ENCODE measurements at places on chromosomes 2 and 18.

DNA sequence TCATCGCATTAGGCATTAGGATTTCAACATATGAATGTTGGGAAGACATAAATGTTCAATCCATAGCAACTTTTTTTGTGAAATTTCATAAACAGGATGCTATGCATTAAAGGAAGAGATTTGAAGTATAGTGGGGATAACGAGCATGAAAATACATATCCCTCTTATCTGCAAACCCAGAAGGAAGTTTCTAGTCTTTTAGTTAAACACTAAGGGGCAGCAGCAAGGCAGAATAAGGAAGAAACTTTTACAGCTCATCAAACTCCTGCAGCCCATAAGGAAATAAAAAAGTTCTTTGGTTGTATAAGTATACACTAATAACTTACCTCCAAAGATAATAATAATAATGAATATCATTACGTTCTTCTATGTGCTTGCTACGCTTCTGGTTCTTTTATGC lies 81.5 kb downstream of the CD226 start:
- DNase-seq: no peak

- no peak for DNase-seq
Observed at GRCh38 chr2:221662689-221663391, 90.7 kb upstream of the EPHA4 start.

GRCh38 chr2:187274146-187274545 lies 173.9 kb downstream of the CALCRL start:
- DNase-seq: no peak

GRCh38 chr2:142870526-142870925 lies 6.9 kb upstream of the KYNU start:
- DNase-seq: no peak

DNA sequence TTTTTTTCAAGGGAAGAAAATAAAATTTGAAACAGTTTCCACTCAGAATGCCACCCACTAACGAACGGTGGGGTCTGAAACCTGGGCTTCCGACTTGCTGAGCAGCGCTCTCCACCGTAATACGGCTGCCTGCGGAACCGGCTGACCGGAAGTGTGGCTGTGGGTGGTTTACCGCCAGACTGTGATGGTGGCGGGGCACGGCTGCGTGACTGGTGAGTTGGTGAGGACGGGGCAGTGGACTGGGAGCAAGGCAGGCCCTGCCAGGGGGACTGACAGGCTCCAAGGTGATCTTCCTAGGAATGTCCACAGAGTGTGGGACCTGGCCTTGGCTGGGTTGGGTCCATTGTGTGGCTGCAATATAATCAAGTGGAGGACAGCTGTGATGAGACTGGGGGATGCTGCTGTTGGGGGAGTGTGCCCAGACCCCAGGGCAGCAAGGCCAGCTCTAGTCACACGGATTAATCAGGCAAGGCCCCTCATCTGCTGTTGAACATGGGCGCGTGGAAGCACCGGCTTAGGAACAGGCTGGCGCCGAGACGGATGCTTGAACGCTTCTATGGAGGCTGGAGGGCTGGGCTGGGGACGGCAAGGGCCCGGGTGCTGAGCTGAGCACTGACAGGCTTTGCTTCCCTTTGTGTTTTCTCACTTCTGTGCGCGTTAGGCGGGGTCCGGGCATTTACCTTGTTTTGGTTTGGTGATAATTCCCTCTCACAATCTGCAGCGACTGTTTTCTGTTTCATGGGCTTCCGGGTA lies 357.7 kb upstream of the SPRED2 start:
- no peak for DNase-seq

- no peak for DNase-seq
Observed at GRCh38 chr2:126909366-126909765, 10.7 kb downstream of the TEX51 start.

GRCh38 chr2:7432436-7432835 lies 515.2 kb downstream of the RNF144A start:
- DNase-seq: no peak

DNA sequence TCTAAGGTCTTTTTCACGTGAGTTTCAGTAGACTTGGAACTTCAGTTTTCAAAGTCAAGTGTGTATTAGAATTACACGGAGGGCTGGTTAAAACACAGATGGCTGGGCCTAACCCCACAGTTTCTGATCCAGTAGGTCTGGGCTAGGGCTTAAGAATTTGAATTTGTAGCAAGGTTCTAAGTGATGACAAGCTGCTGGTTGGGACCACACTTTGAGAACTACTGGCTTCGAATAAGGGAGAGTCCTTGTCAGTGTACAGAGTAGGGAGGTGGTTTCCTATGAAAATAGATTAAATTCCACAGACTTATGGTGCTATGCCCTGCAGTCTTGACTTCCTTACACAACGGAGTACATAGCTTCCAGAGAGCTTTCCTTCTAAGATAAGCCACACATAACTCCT lies 4.5 kb downstream of the RHOB start:
- DNase-seq: no peak

DNA sequence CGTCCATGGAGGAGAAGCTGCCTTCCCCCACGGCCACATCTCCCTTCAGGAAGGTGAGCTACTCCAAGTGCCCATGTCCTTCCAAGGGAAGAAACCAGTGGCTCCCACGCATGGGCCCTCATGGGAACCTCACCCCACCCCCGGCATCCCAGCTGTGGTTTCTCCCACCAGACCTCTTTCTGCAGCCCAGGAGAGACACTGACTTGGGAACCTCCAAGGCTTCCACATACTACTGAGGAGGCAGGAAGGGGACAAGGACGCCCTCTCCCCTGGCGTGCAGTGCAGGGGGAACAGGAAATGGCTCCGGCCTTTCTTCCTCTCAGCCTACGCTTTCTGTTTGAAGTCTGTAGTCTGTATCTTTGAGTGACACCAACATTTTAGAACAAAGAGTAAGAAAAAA lies 104.5 kb upstream of the EPC2 start:
- no peak for DNase-seq

DNA sequence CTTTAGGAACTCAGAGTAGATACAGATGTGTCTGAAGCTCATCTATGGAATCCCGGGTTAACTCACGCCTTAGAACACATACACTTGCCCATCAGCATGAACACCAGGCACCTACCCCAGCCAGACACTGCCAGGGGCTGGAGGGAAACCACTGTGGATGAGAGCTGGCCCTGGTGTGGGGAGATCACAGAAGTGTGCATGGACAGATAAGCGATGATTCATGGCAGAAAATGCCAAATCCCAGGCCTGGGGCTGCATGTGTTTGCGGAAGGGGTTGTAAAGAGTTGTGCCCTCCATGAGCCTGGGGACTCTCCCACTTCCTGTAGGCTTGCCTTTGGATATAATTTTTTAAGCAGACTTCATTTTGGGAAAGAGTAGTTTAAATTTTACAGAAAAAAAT lies 193.4 kb downstream of the FHOD3 start:
- DNase-seq: no peak

DNA sequence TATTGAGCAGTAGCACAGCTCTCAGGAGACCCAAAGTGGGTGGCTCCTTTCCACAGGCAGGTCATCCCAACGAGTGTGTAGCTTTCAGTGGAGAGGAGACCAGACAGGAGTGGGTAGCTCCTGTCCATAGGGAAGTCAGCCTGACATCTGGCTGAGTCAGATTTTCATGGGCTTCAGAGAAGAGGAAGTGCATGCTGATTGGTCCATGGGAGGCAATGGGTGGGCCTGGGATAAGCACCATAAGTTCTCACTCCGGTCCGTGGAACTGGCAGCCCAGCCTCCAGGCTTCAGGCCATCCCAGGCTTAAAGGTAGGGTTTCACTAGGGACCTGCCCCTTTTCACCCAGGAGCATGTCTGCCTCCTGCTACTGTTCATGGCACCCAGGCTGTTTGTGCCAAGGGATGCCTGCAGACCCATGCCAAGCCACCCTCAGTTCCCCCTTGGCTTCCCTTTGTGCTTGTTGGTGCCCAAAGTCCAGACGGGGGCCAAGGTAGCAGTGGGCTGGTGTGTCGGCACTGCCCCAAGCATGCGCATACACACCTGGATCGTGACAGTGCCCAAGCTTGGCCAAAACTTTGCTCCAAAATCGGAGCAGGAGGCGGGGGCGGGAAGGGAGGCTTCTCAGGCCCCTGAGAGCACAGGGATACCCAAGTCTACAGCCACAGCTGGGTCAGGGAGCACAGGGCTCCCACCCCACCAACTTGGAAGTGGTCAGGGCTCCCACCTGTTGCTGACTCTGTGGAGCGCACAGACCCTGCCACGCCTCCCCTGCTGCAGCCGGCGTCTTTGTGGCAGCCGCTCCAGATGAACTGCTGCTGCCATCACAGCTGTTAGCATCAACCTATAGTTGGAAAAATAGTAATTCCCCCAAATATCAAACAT lies 26.4 kb downstream of the MARCHF7 start:
- no peak for DNase-seq

- DNase-seq: no peak
Observed at GRCh38 chr2:11758647-11759046, 12.2 kb downstream of the LPIN1 start.

DNA sequence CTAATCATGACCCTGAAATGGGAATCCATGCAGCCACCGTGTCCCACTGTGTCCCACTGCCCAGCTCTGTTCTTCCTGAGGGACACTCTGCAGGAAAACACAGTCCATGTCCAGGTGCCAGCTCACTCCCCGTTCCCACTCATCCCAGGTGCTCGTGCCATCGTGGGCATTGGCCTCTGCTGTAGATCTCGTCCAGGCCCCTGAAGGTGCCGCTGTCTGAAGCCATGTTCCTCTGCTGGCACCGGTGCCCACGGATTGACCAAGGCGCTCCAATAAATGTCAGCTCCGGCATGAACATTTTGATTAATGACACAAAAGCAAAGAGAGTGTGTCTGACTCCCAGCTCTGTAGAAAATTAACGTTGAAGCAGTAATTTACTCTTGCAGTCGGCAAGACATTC lies 280.1 kb upstream of the SALL3 start:
- no peak for DNase-seq

GRCh38 chr18:24127735-24128134 lies 11.1 kb upstream of the CABYR start:
- no peak for DNase-seq

GRCh38 chr2:59233920-59234319 lies 992.8 kb upstream of the FANCL start:
- DNase-seq: no peak

DNA sequence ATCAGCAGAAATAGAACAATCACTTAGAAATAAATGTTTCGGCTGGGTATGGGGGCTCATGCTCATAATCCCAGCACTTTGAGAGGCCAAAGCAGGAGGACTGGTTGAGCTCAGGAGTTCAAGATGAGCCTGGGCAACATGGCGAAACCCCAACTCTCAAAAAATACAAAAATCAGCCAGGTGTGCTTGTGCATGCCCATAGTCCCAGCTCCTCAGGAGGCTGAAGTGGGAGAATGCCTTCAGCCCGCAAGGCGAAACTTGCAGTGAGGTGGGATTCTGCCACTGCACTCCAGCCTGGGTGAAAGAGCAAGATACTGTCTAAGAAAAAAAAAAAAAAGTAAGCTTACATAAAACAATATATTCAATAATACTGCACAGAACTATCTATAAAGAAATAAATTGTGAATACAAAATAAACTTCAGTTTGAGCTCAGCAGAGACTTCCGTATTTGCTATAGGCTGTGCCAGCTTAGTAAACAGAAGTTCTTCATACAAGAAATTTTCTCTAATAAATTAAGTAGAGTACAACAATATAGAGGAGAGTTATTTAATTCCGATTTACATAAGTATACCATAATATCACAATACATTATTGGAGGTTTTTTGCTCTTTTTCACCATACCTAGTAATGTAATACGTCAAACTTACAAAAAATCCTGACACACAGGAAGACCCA lies 43.6 kb downstream of the SRBD1 start:
- DNase-seq: no peak

GRCh38 chr2:164008752-164009151 lies 272.9 kb upstream of the FIGN start:
- DNase-seq: no peak

DNA sequence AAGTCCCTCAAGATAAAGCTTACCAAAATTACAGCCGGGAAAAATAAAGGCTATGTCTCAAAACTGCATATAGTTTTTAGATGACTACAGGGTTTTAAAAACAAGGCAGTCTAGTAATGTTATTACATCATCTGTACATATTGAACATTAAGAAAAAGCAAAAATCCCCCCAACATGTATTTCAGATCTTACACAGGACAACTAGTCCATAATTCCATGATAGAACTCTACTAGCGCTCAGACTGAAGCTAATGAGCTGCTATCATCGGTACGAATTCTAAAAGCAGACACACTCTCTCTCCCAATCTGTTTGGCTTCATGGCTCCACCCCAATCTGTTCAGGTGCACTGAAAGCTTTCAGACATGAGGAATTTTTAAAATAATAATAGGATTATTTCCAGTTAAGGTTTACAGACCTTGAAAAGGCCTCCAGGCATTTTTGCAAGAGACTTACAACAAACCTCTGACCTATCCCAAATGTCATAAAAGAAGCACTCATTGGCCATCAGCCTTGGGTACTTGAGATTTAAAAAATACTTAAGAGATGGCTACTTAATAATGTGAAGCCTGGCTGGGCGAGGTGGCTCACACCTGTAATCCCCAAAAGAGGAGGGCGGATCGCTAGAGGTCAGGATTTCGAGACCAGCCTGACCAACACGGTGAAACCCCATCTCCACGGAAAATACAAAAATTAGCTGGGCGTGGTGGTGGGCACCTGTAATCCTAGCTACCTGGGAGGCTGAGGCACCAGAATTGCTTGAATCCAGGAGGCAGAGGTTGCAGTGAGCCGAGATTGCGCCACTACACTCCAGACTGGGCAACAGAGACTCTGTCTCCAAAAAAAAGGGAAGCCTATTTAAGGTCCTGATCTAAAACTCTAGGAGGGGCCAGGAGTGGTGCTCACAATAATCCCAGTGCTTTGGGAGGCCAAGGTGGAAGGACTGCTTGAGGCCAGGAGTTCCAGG lies 2.0 kb downstream of the NPC1 start:
- no peak for DNase-seq

DNA sequence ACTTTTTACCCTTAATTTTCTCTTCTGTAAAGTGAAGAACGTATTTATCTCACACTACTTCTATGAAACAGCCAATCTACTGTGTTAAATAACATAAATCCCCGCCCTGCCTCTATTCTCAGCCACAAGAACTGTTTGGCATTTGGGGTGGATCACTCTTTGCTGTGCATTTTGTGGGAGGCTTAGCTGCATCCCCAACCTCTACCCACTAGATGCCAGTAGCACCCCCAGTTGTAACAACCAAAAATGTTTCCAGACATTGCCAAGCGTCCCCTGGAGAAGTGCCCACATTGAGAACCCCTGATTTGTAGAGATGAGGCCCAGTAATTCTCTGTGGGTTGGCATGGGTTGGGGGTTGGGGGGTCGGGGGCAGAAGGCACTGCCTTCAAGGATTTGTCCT lies 94.7 kb upstream of the BOD1L2 start:
- no peak for DNase-seq

DNA sequence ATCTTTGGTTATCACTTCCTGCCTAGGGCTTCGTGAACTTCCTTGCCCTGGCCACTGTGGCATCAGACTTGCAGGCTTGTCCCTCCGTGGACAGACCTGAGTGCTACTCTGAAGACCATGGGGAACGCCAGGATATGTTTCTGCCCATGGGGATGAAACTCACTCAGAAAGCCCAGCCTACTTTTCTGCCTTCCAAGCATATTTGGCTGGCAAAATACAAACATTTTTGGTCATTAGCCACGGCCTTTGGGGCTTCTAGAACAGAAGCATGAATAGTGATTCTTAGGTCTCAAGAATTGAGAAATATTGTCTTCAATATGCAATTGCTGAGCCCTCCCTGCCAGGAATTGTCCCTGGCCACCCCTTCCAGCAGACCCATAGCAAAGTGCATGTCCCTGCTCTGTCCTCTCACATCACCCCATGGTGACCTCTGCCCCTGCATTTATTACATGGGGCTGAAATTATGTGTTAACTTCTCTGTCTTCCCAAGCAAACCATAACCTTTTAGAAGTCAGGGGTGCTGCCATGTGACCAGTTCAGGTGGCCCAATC lies 152.4 kb downstream of the OSR1 start:
- DNase-seq: no peak

Data from stimulated activated CD4-positive, alpha-beta T cell treated with anti-CD3 and anti-CD28 coated beads, Interleukin-1b, Interleukin-23, amount 100 ng/mL, for 1 hour (primary cell).